Suppressor macrophage (primary cell): ENCODE measurements at places on chromosomes 12 and 14.

DNA sequence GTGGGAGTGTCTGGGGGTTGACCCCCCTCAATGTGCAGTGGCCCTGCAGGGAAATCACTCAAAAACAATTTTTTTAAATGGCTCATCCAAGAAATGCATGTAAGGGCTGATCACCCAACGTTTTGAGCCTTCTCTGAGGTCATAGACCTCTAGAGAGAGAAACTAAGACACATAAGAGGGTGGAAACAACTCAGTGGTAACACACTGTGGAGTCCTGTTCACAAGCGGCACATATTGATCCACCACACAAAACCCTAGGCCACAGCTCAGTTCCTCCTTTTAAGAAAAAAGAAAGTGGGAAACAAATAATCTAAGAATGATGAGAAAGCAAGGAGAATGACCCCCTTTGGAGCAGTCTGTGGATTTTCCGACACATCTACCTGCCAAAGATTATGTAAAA is 83.0 kb upstream of the METAP2 start:
- DNase-seq = no peak

- no peak for DNase-seq
Measured at GRCh38 chr12:120751389-120751788, 25.8 kb downstream of the ACADS start.

DNA sequence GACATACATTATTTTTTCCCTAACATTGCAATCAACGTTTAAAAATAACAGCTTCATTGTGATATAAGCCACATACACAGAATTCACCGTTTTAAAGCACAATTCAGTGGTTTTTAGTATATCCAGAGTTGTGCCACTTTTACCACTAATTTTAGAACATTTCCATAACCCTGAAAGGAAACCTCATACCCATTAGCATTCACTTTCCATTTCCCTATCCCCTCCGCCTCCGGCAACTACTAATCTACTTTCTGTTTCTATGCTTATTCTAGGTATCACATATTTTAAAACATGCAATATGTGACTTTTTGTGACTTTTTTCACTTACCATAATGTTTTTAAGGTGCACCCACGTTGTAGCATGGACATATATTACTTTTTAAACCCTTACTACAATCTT is 55.6 kb upstream of the ISM2 start:
- no peak for DNase-seq

DNA sequence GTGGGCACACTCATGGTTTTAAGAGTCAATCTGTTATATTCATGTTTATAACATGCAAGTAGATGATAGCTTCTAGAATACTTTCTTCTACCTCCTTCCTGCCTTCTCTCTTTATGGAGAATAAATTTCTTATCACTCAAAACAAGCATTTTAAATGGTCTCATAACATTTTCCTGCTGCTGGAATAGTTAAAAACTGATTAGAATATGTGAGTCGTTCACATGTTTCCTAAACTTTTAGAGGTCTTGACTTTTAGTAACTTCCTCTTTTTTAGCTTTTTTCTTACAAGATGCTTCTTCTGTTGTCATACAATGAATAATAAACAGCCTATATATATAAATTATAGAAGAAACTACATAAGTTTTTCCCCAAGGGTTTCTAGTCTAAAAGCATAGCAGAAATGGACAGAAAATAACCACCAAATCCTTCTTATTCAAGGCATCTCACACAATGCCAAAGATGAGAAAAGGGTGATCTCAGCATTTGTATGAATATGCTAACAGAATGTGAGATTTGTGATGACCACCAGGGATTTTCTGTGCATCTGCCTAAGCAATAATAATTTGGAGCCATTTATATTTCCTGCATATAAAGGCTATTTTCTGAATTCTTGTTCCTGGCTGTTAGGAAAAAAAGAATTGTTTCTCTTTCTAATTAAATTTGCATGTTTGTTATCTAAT is 127.8 kb downstream of the DAAM1 start:
- DNase-seq = no peak

- DNase-seq = no peak
Measured at GRCh38 chr12:94427501-94428381, 31.9 kb downstream of the CEP83 start.

DNA sequence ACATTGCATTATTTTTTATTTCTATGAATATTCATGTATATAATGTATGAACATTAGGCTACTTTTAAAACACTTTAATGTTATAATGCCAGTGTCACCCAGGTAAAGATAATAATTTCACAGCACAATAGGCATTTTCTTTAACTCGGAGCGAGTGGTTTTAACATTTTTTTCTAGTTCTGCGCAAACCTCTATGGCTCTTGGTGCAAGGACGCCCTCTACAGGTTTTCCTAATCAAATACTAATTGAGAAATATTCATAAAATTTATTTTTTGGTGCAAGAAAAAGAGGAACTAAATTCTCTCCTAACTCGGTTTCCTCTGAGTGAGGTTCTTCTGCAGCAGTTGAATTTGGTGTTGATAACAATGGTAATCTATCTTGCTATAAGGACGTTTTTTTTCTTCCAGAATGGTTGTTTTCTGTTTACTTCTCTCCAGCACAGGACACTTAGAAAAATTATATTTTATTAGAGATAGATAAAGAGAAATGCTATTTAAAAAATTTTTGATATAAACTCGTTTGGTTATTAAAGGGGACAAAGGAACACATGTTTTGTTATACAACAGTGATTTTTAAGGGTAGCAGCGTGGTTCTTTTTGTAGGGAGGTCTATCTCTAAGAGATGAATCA is 2.4 kb upstream of the WIF1 start:
- peak; percentile 77 for DNase-seq

DNA sequence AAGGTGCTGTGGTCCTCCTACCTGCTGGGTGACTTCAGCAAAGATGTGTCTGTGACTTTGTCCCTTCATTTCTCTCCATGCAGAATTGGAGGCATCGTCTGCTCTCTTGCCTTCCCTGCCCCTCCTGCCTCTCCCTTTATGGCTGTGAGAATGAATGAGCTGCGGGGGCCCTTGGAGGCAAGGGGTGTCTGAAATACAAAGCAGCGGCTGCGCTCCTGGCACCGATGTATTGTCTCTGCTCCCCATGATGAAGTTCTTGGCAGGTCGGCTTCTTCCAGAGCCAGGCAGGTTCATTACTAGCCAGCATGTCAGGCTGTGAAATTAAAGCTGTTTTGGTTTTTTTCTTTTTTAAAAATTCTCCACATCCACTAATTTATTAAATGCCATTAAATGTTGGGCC is 194.5 kb downstream of the TSPAN9 start:
- no peak for DNase-seq

- DNase-seq = no peak
Measured at GRCh38 chr14:99380402-99380801, 100.3 kb downstream of the SETD3 start.

GRCh38 chr12:275812-276211 is 13.2 kb upstream of the SLC6A13 start:
- no peak for DNase-seq
